DMS 273 treated with DMSO at 0.1 percent for 48 hours (cell line): ENCODE measurements at places on chromosomes 16 and 17.

- no peak for DNase-seq
These were observed 4.4 kb upstream of the SLC47A2 start for GRCh38 chr17:19720631-19721426.

GRCh38 chr17:64037802-64038201 is 17.4 kb upstream of the ICAM2 start:
- no peak for DNase-seq

GRCh38 chr17:37779554-37779953 is 34.7 kb upstream of the HNF1B start:
- DNase-seq = no peak

DNA sequence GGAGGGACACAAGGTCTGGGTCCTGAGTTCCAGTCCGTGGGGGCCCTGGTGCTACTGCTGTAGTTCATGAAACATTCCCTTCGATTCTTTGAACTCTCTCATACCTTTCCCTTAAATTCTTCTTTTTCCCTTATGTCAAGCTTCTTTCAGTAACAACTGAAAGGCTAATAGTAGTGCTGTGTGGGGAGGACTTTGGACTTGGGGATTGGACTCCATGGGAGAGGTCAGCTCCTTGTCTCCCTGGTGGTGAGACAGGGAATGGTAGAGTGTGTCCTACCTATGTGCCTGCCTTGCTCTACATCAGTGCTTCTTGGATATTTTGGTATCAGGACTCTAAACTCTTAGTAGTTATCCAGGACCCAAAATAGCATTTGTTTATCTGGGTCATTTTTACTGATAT is 628.1 kb downstream of the WWOX start:
- no peak for DNase-seq

- DNase-seq = no peak
These were observed 190.2 kb upstream of the GSE1 start for GRCh38 chr16:85422632-85423550.

GRCh38 chr17:19383681-19384470 is 3.1 kb downstream of the MFAP4 start:
- no peak for DNase-seq

GRCh38 chr17:50026837-50027171 is 29.1 kb upstream of the ITGA3 start:
- peak; percentile 9 for DNase-seq

- no peak for DNase-seq
These were observed 34.9 kb downstream of the CMC2 start for GRCh38 chr16:80971819-80972218.

DNA sequence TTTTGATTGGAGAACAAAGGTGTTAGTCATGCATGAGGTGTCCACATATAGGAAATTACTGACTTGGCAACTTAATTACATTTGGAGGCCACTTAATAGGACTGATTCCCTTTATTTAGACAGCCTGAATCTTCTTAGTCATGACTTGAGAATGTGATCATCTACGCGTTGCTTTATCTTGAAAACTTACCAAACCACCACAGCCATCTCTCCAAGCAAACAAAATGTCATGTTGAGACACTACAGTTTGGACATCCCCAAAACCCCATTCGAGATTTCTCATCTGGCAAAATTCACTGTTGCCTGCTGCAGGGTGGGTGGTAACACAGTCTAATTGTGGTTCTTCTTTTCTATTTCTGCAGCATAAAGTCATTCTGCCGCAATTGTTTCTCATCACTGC is 176.5 kb upstream of the CDH5 start:
- no peak for DNase-seq

DNA sequence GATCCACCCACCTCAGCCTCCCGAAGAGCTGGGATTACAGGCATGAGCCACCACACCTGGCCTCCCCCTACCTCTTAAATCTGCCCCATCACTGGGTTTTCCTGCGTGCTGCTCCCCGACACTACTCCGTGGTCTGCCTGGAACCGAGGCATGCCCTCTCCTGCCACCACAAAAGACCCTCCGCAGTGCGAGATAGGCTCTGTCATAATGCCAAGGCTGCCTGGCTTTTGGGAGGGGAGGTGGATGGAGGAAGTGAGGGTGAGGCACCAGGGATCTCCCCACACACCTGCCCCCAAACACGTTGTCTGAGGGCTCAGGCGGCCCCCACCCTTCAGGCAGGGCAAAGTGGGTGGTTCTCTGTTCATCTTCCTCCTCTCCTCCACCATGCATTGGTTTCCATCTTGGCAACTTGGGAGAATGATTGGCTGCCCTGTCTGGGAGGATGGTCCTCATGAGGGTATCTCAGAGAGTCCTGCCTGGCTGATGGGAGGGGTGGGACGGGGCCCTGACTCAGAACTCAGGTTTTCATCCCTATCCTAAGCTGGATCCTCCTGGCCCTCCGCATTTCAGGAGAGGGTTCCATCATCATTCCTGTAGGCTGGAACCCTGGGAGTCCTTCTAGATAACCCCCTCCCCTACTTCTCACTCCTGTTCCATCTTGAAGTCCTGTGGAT is 23.2 kb downstream of the IGFBP4 start:
- no peak for DNase-seq

DNA sequence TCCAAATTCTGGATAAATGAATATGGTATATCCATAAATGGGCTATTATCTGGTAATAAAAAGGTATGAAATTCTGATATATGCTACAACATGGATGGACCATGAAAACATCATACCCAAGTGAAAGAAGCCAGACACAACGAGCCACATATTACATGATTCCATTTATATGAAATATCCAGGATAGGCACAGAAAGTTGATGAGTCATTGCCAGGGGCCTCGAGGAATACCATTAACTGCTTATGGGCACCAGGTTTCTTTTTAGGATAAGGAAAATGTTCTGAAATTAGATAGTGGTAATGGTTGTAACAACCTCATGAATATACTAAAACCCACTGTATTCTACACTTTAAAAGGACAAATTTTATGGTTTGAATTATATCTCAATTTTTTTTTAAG is 123.2 kb downstream of the PITPNC1 start:
- DNase-seq = no peak

GRCh38 chr16:80526418-80527061 is 14.3 kb upstream of the DYNLRB2 start:
- DNase-seq = peak; percentile 25

DNA sequence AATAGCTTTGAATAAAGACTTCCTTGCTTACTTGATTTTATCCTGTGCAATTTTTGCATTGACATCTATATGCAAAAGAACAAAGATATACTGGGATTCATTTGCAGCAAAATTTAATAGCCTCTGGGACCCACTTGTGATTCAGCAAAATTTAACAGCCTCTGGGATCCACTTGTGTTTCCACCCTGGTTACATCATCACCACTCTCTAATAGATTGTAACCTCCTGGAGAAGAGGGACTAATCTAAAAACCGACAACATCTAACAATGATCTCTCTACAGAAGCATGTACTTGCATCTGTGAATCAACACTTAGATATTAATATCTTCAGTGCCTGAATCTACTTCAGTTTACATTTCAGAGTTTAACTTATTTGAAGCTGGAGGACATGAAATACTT is 202.0 kb upstream of the CPHXL start:
- DNase-seq = no peak

- no peak for DNase-seq
These were observed at the start of gene AKTIP for GRCh38 chr16:53502331-53503269. AKTIP (minus strand) TSS chr16:53503209; CDS start chr16:53500259, 2,950 bp downstream.

DNA sequence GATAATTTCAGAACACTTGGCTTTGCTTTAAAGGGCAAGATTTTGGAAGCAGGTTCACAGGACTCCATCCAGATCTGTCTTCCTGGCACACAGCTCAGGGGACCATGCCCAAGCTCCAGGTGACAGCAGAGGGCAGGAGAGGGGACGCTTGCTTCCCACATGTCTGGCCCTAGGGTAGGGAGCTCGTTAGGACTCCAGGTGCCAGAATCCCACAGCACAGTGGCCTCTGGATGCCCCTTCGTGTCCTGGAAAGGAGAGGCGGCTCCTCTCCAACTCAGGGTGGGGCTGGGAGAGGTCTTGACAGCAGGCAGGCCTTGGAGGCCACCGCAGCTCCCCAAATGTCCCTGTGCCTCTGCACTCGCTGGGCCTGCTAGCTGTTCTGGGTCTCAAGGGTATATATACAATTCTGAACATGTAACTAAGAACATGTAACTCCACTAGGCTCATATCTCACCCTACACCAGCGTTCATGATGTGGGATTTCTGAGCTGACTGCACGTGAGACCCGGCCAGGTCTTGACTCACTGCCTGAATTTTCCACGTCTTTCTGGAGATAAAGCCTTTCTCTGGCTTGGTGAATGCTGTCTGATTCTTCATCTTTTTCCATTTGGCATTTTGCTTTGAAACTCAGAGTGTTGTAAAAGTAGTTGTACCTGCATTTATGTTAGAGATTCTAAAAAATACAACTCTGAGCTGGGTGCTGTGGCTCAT is 52.8 kb downstream of the MARCHF10 start:
- DNase-seq = no peak

DNA sequence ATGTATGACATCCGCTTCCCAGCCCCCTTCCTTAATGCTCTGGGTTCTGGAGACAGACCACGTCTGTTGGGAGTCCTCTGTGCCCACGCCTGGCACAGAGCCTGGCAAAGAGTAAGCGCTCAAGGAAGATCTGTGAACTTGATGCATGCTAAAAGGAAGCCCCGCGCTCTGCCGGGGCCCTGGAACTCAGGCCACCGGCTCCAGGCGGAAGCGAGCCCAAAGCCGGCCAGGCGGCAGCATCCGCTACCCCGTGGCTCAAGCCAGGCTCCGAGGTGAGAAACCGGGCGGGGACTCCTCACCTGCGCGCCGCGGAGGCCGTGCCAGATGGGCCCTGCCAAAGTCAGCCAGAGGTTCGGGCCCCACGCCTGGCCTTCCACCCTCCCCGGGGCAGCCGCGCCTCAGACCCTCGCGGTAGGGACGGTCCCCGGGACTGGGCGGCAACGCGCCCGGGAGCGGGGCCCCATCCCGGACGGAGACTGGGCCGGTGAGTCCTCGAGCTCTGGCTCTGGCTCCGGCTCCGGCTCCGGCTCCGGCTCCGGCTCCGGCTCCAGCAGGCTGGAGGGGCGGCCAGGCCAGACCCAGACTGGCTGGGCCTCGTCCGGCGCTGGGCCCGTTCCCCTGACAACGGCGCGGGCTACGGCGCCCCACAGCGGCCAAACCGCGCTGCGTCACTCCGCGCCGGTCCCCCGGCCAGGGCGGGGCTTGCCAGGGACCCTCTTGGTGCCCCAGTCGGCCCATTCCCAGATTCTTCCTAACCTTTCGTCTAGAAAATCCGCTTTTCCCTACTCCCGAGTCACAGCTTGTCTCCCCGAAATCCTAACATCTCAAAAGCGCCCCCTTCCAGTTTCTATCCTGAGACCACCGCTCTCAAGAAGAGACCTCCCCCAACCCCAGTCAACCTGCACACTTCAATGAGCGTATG is at the start of gene ZDHHC1:
Gene ZDHHC1 (minus strand): TSS at position 606 of the 922 bp plus-strand sequence. CDS start 8,702 bp downstream, outside the sequence.
- no peak for DNase-seq

GRCh38 chr17:81397314-81398175 is 2.3 kb downstream of the BAHCC1 start:
- no peak for DNase-seq
